ENCODE measurements at places on chromosomes 3 and 15.

- no peak for DNase-seq
Observed at GRCh38 chr3:52063026-52063723, 6.8 kb upstream of the DUSP7 start.

DNA sequence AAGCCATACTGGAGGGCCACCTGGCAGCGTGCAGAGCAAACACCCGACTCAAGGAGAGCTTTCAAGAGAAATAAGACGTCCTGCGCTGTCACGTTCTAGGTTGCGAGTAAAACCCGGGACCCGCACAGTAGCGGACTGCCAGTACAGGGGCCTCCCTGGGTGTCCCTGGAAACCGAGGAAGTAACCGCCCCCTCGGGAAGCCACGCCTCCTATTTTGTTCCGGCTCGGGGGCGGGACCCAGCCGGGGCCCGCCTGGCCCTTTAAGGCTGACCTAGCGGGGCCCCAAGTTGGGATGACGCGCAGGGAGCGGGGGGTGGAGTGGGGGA is 218 bp upstream of the MAPKAPK3 start:
- peak; percentile 93 for DNase-seq

GRCh38 chr3:18188491-18188890 is 236.6 kb downstream of the SATB1 start:
- no peak for DNase-seq

GRCh38 chr15:44591326-44591725 is 54.4 kb downstream of the EIF3J start:
- no peak for DNase-seq

All from stimulated activated CD4-positive, alpha-beta T cell treated with anti-CD3 and anti-CD28 coated beads, Interleukin-15, amount 100 ng/mL, for 1 hour (primary cell).